ENCODE measurements at places on chromosomes 5 and 9.

DNA sequence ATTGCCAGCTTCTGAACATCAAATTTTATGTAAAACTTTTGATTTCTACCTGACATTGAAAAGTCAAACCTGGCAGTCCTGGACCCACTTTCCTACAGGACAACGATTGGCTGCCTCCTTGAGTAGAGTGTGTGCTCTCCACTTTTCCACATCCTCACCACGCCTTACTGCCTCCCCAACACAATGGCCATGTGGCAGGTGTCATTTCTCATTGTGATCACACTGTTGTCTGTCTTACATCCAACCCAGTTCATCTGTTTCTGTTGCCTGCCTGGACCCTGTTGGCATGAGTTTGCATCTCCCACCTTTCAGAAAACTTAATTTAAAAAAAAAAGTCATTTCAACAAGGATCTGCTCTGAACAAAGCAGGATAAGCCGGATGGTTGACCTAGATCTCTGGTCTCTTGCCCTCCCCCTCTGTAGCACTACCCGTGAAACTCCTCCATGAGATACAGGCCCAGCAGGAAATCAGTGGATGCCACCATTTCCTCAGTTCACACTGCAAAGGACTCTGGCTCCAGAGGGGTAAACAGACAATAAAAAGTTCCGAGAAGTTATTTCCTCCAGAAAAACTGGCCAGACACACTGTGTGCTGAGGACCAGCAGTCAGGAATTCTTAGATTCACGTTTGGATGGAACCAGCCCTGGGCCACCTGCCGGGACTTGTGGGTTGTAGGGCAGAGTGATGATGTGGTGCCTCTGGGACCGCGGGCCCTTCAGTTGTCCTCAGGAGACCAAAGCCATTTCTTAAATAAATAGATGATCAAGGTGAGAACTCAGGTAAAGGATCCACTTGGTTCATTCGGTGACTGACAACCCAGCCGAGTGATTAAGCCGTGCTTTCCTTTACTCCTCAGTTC, 48.6 kb downstream of the AMBP start:
- no peak for DNase-seq

- DNase-seq, result no peak
Observed at GRCh38 chr5:83750749-83751148, 30.1 kb upstream of the HAPLN1 start.

DNA sequence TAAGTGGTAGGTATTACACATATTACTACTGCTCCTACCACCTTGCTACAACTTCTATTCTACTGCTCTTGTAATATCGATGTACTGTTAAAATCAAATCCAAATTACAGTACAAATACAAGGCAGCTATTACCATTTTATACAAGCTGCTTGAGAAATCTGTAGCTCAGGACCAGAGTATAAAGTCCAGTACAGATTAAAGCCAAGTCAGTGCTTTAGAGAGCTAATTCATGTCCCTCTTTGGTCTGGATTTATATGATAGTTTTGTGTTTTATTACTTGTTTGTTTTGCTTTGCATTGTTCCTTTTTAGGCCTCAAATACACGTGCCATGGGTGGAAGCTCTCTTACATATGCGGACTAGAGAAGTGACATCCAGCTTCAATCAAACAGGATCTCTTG, 75.8 kb downstream of the DPYSL3 start:
- DNase-seq, result no peak

DNA sequence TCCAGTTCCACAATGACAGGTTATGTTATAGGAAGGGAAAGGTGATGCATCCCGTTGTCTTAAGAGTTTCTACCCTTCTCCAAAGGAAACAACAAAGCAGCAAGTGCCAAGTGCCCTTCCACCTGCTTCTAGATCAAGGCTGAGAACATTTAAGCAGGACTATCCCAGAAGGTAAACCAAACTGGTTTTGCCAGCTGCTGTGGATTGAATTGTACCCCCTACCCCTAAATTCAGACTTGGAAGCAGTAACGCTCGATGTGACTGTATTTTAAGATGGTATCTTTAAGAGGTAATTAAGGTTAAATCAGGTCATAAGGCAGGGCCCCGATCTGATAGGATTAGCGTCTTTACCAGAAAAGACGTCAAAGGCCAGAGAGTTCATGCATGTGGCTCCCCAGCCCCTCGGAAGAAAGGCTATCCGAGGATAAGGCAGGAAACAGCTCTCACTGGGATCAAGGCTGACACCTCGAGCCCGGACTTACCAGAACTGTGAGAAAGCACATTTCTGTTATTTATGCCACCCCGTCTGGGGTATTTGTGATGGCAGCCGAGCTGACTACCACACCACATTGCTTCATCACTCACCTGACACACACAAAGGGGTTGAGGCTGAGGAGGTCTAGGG, 179.1 kb upstream of the RAI14 start:
- DNase-seq, result no peak

- DNase-seq, result no peak
Observed at GRCh38 chr5:172505845-172506244, 51.5 kb upstream of the SH3PXD2B start.

DNA sequence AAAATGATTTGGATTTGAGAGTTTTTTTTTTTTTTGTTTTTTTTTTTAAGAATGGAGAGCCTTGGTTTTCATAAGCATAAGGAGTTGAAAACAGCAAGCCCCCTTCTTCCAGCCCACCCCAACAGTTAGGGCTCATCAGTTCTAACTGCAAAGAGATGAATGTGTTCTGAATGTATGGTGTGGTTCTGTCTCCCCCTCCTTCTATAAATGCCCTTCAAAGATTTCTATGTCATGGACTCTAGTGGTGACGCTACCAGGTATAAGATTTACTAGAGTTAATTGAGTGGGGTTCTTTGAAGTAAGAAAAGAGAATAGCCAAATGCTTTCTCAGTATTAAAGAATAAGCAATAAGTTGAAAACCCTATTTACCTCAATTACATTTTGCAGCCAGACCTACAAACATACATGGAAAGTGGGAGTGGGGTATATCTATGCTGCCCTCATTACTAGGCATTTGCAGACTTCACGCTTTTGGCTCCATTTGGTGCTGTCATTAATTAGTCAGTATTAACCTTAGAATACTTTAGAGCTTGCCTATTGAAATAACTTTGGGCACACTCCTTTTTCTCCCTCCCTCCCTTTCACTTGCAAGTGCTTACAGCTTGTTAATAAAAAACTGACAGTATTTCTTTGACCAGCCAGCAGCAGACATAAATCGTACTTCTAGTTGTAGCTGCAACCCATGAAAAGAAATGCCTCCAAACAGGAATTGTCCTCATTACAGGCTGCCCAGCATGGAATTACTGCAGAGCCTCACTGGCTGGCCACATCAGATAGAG, 667.2 kb upstream of the ZNF608 start:
- no peak for DNase-seq

DNA sequence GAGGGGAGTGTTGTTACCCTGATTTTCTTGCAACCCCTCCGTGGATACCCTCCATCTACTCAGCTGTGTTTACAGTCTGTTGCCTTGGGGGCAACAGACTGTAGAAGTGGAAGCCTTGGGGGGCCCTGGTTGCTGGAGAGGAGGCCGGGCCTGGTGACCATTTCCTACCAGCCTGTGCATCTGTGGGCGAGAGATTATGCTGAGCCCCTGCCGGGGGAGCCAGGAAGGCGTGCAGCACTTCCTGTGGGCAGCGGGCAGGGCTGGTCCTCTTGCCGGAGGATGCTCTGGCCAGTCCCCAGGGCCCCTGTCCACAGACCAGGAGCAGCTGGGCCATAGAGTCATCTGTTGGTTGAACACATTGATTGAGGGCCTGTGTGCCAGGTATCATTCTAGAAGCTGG, 11.1 kb downstream of the ERGIC1 start:
- no peak for DNase-seq

GRCh38 chr5:2300861-2301574, 418.3 kb upstream of the IRX4 start:
- DNase-seq, result no peak

DNA sequence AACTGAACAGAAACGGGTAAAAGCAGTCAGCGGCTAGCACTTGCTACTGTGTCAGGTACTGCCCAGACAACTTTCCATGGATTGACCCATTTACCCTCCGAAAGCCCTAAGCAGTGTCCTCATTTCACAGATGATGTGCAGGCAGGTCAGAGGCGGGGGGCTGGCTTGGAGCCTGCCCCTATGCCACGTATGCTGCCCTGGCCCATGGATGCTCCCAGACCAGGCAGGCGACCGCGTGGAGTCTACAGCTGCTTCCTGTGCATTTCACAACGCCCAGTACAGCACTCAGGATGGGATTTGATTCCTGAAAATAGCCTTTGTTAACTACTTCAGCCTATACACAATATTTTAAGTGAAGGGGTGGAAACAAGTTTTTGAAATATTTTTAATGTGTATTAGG, 202.9 kb downstream of the NXNL2 start:
- DNase-seq, result no peak

DNA sequence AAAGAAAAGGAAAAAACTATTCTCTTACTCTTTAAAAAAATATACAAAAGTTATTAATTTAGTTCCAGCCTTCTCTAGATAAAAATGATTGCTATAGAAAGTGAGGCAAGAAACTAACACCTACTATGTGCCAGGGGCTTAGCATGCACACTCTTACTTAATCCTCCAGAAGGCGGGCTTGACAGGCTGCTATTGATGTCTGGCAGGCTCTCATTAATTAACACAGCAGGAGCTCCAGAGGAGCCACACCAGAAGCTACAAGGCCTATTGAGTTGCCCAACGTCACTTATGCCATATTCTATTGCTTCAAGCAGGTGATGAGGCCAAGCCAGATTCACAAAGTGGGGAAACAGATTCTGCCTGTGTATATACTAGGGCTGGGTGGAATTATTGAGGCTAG, 54.6 kb upstream of the CLINT1 start:
- no peak for DNase-seq

DNA sequence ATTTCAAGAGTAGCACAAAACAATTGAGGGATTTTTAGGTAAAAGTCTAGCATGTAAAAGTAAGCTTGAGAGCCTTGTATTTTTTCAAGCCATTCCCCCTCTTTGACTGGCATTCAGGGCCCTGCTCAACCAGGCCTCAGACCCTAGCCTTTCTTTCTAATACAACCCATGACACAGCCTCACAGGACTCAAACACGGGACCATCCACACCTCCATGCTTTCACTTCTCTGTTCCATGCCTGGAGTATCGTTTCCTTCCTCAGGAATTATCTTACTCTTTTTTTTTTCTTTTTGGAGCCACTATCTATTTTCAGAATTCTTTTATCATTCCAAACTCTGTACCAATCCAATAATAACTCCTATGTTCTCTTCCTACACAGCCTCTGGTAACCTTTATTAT, 560.2 kb upstream of the CLINT1 start:
- DNase-seq, result no peak

DNA sequence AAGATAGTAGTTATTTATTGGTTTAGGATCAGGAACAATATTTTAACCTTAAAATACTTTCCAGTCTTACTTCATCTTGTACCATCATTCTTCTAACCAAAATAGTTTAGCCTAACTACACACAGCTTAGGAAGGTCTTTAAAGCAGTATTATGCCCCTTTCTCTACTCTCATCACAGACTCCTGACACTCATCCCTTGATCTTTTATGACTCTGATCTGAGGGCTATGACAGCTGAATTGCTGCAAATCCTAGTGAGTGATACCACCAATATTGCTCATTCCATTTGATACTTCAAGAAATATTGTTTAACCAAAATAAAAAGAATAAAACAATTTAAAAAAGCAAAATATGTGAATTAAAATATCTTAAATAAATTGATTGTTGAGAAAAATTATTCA, 746.6 kb upstream of the ACO1 start:
- no peak for DNase-seq

Measured in prostate gland (tissue), 2 donors.